Astrocyte (in vitro differentiated cells and primary cell): ENCODE measurements at places on chromosomes 6 and 20.

DNA sequence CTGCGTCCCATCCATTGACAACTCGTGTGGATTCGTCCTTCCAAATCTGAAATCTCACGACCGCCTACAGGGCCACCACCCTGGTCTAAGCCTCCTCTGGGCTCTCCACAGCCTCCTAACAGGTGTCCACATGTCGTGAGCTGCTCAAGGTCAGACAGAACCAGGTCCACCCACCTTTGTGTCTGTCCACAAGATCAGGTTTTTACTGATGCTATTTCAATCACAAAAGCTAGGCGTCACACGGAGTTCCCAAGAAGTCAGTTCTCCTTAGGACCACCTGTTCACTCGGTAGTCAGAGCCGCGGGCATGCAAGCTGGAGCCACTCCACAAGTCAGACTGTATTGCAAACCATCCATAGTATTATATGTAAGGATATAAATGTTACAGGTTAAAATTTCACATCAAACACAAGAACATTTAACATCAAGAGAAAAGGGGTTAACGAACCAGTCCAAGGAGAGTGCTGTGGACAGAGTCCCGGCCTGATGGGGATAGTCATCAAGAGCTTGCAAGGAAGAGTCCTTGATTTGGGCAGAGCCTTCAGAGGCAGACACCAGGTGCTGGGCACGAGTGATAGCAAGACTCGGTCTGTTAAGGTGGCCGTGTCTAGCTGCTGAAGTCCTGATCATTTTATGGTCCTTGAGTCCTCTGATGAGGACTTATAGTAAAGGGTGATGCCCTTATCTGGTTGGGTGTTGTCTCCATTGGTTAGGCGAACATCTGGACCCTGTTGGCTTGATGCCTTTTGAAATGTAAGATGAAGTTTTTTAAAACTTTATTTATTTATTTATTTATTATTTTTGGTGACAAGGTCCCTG lies 731 bp upstream of the DNPH1 start:
- no peak for DNase-seq

DNA sequence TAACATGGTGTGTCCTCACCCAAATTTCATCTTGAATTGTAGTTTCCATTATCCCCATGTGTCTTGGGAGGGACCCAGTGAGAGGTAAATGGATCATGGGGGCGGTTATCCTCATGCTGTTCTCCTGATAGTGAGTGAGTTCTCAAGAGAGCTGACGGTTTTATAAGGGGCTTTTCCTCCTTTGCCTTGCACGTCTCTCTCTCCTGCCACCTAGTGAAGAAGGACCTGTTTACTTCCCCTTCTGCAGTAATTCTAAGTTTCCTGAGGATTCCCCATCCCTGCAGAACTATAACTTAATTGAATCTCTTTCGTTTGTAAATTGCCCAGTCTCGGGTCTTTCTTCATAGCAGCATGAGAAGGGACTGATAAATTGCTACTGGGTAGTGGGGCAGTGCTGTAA lies 789.3 kb downstream of the FRK start:
- no peak for DNase-seq

GRCh38 chr20:14543040-14543439 lies 205.6 kb upstream of the FLRT3 start:
- no peak for DNase-seq

- DNase-seq: no peak
Measured at GRCh38 chr6:68633281-68633971, 1.7 kb upstream of the ADGRB3 start.

DNA sequence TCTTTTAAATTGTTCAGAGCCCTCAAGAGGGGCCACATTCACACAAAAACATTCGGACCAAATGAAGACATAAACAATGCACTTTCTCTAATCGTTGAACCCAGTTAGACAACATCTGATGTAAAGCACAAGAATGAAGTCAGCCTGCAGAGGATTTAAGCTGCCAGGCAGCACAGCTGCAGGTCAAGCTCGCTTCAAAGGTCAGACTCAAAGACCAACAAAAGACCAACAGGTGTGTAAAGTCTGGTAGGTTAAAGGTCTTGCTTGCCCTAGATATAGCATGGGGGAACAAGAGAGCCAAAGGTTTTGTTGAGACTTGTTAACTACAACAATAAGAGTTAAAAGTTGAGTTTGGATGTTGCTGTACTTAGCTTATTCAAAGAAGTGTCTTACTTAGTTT lies 26.7 kb upstream of the MYLIP start:
- DNase-seq: no peak

DNA sequence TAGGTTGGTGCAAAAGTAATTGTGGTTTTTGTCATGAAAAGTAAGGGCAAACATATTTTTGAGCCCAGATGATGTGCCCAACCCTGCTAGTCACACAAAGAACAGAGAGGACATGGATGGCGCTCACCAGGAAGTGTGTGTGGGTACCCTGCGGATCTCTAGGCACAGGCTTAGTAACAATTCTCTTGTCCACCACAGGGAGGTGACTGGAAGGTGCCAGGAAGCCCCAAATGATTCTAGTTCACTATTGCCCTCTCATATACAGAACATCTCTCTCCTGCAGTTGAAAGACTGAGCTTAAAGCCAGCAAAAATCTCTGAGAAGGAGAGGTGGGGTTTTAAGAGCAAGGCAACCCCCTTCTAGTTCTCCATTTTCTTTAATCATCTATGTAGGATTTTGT lies 272.1 kb upstream of the TAB2 start:
- DNase-seq: no peak

DNA sequence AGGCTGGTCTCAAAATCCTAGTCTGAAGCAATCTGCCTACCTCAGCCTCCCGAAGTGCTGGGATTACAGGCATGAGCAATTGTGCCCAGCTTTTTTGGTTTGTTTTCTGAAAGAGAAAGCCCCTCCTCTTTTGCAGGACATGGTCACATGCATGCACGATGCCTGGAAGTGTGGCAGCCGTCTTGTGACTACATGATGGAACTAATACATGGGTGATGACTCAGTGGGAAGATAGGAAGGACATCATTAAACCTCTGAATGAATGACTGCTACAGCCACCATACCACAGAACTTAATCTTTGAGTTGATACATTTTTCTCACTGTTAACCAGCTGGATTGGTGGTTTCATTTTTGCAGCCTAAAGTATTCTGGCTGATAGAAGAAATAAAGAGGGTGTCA lies 13.4 kb upstream of the CTNNBL1 start:
- DNase-seq: no peak

- DNase-seq: no peak
Measured at GRCh38 chr6:105994118-105994590, 92.0 kb upstream of the PRDM1 start.

DNA sequence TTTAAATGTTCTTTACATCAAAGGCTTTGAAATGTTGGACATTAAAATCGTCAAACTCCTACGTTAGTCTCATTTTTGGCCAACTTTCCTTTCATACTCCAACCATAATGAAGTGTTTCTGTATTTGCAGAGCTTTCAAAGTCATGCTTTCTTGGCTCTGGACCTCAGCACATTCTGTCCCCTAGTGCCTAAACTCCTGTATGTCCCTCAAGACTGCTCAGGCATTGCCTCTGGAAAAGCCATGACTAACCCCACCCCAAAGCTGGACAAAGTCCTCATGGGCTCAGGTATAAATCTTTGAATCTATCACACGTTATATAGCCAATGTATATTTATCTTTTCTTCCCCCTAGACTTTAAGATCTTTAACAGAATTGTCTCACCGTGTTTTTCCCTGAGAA lies 18.9 kb downstream of the IFNGR1 start:
- no peak for DNase-seq

DNA sequence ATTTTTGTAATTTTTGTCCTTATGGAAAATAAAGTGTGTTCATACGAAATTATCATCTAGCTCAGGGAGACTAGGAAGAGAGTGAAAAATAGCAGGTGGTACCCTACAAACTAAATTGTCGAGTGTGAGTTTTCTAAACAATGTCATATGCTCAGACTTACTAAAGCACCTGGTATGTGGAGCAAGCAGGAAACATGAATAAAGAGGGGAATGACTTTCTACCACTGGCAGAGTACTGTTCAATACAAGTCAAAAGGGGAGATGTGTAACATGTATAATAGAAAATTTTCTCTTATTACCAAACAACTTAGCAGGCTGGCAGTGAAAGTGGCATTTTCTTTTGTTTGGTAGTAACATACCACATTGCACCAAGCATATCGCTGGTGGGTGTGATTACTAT lies 36.1 kb downstream of the CTNNBL1 start:
- peak; percentile 44 for DNase-seq

- DNase-seq: no peak
Measured at GRCh38 chr20:57251344-57251743, 15.1 kb downstream of the BMP7 start.

- peak; percentile 0 for DNase-seq
Measured at GRCh38 chr6:153625089-153625488, 414.0 kb upstream of the OPRM1 start.

DNA sequence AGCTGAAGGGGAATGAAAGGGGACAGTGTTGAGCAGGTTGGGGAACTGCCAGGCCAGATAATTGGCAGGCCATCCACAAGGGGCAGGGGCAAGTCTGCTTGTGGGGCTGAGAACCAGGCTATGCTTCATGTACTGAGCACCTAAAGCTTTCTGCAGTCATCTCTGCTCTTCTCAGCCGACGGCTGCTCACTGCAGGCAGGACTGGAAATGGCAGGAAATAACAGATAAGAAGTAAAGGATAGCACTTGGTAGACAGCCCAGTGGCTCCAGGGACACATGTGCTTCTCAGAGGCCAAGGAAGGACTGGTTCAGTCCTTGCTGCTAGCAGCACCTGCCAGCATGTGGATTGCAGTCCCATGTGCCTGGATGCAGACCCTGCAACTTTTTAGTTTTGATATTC lies 89.8 kb downstream of the CD164 start:
- no peak for DNase-seq
